Foreskin keratinocyte (primary cell): ENCODE measurements at places on chromosomes 5 and 9. TPM values are rescaled to one million over a fixed set of nuclear protein-coding genes. Genes with fewer than 3 reads are reported as not detected.

DNA sequence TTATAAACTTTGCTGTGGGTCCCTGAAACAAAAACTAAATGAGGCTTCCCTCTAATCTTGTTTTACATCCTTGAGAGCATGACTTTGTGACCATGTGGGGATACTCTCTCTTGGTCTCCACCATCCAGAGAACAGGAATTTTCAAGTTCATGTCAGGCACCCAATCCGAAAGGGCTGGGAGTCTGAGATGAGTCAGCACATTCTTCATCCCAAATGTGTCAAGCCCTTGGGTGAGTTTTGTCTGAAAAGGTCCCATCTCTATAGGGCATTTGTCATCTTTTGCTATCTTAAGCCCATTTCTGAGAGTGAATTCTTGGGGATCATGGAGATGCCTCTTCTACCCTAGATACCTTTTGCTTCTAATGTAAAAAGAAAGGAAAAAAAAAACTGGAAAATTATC is 26.9 kb upstream of the RAPGEF6 start:
- no peak for DNase-seq

PCDHGC3 gene
- 25.0 and 36.1 TPM in 2 replicates for total RNA-seq

DNA sequence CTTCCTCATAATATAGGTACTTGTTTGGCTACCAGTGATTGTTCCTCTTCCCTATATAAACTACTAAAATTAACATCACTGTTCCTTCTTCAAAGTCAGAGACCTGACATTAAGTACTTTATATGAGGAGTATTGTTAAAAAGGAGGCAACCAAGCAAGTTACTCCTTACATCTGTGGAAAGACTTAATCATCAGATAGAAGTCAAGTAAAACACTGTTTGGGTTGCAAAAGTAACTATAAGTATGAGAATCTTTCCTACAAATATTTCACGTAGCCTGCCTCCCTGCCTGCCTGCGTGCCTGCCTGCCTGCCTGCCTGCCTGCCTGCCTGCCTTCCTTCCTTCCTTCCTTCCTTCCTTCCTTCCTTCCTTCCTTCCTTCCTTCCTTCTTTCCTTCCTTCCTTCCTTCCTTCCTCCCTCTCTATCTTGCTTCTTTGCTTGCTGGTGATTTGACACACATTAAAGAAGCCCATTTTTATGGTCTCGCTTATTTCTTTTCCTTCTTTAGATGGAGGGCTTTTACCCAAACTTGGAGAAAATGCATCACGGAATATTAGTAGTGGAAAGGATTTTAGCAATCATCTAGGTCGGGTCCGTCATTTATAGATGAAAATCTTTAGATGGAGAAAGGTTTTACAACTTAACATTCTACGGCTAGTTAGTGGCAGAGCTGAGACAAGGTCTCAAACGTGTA is 3.2 kb downstream of the CER1 start:
- no peak for DNase-seq

DNA sequence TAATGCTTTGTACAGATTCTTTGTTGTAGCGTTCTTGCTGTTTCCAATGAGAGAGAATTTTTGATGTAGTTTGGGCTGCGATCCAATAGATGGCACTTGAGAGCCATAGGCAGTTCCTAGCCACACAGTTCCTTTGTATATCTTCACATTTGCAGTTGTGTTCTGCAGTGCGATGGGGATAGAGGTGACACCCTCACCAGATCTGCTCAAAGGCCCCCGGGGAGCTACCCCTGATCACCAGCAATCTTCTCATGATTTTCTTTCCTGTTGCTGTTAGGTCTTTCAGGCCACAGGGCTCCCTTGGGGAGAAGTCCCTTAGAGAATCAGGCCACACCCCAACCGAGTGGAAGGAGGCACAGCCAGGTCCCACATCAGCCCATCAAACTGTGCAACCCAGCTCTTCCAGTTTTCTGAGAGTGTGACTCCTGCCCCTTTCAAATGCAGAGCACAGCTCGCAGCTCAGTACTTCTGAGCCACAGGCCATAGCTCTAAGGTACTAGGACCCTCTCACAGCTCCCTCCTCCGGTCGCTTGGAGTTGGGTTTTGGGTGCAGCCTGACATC is 353.7 kb downstream of the SLCO4C1 start:
- DNase-seq: peak; percentile 21

TAF11L4 gene
- total RNA-seq: not detected in 2 replicates

GRCh38 chr5:168165221-168165914 is 126.1 kb upstream of the WWC1 start:
- DNase-seq: no peak

DNA sequence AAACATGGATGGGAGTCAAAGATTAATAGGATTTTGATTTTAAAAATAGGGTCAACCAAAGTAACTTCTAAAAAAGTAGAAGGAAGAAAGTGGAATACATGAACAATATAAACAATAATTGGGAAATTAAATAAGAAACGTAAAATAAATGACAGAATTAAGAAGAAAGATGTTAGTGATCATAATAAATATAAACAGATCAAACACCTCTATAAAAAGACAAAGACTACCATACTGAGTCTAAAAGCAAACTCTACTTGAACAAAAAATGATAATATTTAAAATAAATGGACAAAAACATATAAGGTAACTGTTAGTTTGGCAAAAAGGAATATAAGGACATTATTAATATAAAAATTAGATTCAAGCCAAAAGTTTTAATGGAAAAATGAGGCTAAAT is 57.7 kb upstream of the ZNF618 start:
- no peak for DNase-seq

DNA sequence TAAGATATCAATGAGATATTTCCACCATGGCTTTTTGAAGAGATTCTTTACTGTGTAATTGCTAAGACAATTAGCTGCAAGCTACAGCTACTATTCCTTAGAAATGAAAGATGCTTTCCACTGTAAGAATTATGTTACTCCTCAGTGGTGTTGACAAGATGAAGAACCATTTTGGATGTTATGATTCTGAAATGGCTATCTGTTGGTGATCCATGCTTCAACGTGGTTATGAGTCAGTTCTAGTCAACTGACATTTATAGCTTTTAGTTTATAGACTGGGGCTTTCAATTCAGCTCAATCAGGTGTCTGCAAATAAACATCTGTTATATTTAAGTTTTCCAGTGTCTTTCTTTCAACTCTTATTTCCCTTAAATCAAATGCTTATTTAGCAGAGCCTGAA is 93.7 kb downstream of the SGCD start:
- DNase-seq: no peak

DNA sequence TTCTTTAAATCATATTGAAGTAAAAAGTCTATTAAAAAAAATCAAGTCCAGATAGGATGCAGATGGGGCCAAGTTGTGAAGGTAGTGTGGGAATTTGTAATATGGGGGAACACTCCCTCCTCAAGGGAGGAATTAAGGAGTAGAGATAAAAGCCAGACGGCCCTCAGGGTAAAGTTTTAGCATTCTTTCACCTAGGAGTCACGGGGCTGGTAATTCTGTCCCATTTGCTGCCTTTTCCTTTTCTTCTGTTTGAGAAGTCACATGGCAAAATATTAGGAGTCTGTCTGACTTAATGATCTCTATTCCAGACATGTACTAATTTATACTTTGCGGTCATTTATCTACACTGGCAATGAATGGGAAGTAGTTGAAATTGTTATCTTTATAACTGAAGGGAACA is 61.9 kb downstream of the SNX24 start:
- peak; percentile 75 for DNase-seq

DNA sequence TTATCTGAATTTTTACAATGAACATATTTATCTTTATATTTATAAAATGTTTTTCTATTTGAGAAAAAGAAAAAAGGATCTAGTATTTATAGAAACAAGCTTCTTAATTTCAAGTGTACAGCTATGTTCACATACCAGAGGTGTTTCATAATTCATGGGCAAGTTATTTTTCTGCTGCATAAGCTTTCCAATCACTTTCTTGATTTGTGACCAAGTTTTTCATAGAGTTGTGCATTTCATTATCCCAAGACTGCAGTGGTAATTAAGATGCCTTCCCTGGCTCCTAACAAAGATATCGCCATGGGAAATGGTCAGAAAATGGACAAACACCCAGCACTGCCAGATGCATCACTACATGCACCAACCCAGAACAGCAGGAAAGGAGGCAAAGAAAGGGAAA is 124.6 kb downstream of the GNAQ start:
- DNase-seq: no peak

- DNase-seq: no peak
These were observed 50.2 kb downstream of the PDCD1LG2 start for GRCh38 chr9:5560443-5561100.

DNA sequence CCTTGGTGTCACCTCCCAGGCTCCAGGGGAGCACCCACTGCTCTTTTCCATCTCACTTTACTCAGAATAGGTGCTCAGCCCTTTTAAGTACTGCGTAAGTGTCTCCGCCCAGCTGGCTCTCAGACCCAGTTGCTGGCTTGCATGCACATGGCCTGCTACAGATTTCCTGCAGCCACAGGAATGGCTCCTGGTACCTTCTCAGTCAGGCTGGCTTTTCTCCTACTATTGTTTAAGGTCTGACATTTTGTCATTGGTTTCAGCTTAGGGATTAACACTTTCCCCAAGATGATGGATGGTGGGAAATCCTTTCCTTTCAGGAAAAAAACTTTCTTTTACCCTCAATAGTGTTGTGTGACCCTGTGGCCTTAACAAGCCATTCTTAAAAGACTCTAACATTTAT is 1652.3 kb upstream of the WWC1 start:
- no peak for DNase-seq

STPG3 gene
- not detected in 2 replicates for total RNA-seq

DNA sequence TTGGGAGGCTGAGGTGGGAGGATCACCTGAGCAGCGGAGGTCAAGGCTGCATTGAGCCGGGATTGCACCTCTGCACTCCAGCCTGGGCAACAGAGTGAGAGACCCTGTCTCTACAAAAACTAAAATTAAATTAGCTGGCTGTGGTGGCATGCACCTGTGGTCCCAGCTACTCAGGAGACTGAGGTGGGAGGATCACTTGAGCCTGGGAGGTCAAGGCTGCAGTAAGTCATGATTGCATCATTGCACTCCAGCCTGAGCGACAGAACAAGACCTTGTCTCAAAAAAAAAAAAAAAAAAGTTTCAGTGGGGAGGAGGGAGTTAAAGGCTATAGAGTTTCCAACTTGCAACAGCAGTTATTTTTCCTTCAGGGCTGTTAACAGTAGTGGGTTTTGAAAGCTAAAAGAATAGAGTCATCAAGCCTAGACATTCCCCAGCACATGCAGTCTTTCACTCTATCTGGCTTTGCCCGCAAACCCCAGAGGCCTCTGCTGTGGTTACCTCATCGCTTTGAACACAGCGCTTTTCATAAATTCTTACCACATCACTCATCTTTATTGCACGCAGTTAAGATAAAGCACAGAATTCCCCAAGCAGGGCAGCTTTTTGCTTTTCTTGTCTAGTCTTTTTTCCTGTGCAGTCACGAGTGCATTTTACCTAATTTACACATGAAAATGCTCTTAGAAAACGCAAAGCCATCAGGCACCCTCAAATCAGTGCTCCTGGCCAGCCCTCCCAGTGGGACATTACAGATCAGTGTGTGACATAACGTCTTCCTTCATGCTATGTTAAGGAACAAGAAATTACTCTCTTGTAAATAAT is 8.7 kb upstream of the SLC2A8 start:
- peak; percentile 96 for DNase-seq

- no peak for DNase-seq
These were observed 46.2 kb downstream of the LHFPL2 start for GRCh38 chr5:78602400-78602799.

GRCh38 chr5:168867241-168867640 is 288.1 kb upstream of the PANK3 start:
- no peak for DNase-seq

DROSHA gene
- 63.4 and 63.9 TPM in 2 replicates for total RNA-seq
